Caco-2 (cell line): ENCODE measurements at places on chromosomes 6 and 20. TPM values are rescaled to one million over a fixed set of nuclear protein-coding genes. Genes with fewer than 3 reads are reported as not detected.

DNA sequence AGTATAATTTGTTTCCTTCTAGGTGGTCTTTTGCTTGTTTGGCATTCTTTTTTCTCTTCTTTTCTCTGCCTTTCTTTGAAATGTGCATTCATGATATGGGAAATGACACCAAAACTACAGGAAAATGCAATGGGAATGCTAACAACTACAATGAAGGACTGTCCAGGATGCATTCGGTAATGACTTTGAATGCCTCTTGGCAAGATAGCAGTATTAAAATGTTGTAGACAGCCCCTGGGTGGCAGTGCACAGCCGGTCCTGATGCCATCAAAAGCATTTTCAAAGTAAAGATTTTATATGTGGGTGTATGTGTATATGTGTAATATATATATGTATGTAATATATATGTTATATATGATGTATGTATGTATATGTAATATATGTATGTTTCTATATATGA, 218.8 kb upstream of the MMS22L start:
- H3K27me3 ChIP-seq: no peaks in the 10 kb centered on the region
- no peak for DNase-seq
- no peak overlapping the region for H3K27ac ChIP-seq
- no peaks in the 10 kb centered on the region for H3K36me3 ChIP-seq
- H3K4me1 ChIP-seq: no peaks in the 10 kb centered on the region

GRCh38 chr6:18958146-18958545, 571.0 kb downstream of the RNF144B start:
- no peaks in the 10 kb centered on the region for H3K36me3 ChIP-seq
- H3K27ac ChIP-seq: no peak overlapping the region
- H3K27me3 ChIP-seq: no peaks in the 10 kb centered on the region
- no peak for DNase-seq
- H3K4me1 ChIP-seq: no peaks in the 10 kb centered on the region
- H3K4me3 ChIP-seq: no peak overlapping the region

- no peak overlapping the region for H3K27ac ChIP-seq
- H3K27me3 ChIP-seq: no peaks in the 10 kb centered on the region; the same call in 1 of the 2 replicates
- DNase-seq: no peak
- no peaks in the 10 kb centered on the region for H3K4me1 ChIP-seq
These were observed 97.1 kb upstream of the TOP1 start for GRCh38 chr20:40931410-40932044.

DNA sequence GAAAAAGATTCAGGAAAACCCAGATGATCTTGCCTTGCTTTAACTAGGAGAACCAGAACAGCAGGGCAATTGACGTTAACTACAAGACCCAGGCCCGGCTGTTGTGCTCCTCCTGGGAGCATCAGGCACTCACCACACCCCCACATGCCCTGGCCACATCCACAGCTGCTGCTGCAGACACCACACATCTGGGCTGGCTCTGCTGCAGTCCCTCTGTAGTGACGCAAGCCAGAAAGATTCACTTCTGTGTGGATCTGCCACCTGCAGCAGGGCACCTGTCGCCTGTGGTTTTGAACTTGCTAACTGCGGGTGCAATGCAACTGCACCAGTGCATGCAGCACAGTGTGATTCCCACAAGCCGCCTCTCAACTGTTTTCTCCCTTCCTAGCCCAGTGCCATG, 228.8 kb downstream of the SYNDIG1 start:
- H3K4me1 ChIP-seq: no peaks in the 10 kb centered on the region
- no peak for DNase-seq
- H3K36me3 ChIP-seq: no peaks in the 10 kb centered on the region
- no peak overlapping the region for H3K4me3 ChIP-seq
- H3K27me3 ChIP-seq: 0 out of 2 replicates have a peak, but pooled peaks cover 1% of the 10 kb centered on the region

- H3K4me3 ChIP-seq: no peak overlapping the region
- H3K4me1 ChIP-seq: no peaks in the 10 kb centered on the region
- no peaks in the 10 kb centered on the region for H3K27me3 ChIP-seq
These were observed 135.6 kb upstream of the UST start for GRCh38 chr6:148611213-148611612.

DNA sequence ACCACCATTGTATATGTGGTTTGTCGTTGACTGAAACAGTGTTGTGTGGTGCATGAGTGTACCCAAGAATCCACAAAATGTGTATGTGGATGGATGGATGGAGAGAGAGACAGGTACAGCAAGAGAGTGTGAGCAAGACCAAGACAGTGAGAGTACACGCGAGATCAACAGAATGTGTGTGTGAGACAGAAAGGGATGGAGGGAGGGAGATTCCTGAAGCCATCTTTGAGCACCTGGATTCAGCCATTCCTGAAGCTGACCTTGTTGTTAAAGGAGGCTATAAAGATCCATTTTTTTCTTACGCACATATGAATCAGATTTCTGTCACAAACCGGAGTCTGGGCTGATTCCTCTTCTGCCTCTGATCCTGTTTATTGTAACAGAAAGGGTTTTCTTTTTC, 64.1 kb downstream of the TFAP2C start:
- H3K4me3 ChIP-seq: no peak overlapping the region
- H3K36me3 ChIP-seq: no peaks in the 10 kb centered on the region
- no peak overlapping the region for H3K27ac ChIP-seq
- H3K27me3 ChIP-seq: no peaks in the 10 kb centered on the region

- DNase-seq: no peak
- H3K36me3 ChIP-seq: no peaks in the 10 kb centered on the region
- no peak overlapping the region for H3K27ac ChIP-seq
- H3K4me3 ChIP-seq: no peak overlapping the region
- no peaks in the 10 kb centered on the region for H3K27me3 ChIP-seq
These were observed 92.7 kb upstream of the DTNBP1 start for GRCh38 chr6:15755526-15755925.

PRPF6 gene
- 176 and 181 TPM in 2 replicates for total RNA-seq

KCNK16 gene
- not detected in 2 replicates for total RNA-seq

MYBL2 gene
- 318 and 345 TPM in 2 replicates for total RNA-seq

C6orf141 gene
- 2.1 and 2.3 TPM in 2 replicates for total RNA-seq
